ENCODE measurements at places on chromosomes 7 and 10.

DNA sequence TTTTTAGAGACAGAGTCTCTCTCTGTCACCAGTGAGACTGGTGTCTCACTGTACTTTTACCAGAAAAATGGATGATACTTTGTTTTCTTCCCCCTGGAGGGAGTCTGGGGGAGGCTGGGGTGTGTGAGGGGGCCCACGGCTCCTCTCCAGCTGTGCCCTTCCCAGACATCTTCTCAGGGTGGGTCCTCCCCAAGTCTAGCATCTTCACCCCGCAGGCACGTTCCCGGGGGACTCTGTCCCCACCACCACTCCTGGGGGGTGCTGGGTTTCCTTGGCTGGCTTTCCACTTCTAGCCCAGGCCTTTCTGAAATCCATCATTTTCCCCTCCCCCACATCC lies 61.8 kb upstream of the MKRN1 start:
- peaks cover 26% of the 10 kb centered on the region for H3K4me1 ChIP-seq
- H3K27ac ChIP-seq: peak overlapping the region; percentile 100
- H3K27me3 ChIP-seq: no peaks in the 10 kb centered on the region

- H3K36me3 ChIP-seq: no peaks in the 10 kb centered on the region
- H3K27me3 ChIP-seq: no peaks in the 10 kb centered on the region
- H3K4me1 ChIP-seq: no peaks in the 10 kb centered on the region
- no peak overlapping the region for H3K4me3 ChIP-seq
Observed at GRCh38 chr10:68172324-68172723, 59.6 kb downstream of the ATOH7 start.

- no peak overlapping the region for H3K4me3 ChIP-seq
- no peak overlapping the region for H3K27ac ChIP-seq
- no peaks in the 10 kb centered on the region for H3K27me3 ChIP-seq
- peak; percentile 46 for DNase-seq
- H3K4me1 ChIP-seq: peaks cover 44% of the 10 kb centered on the region
Observed at GRCh38 chr7:127949769-127950222, 81.4 kb downstream of the LRRC4 start.

GRCh38 chr7:149733131-149733923 lies 40.1 kb downstream of the ZNF467 start:
- no peaks in the 10 kb centered on the region for H3K27me3 ChIP-seq
- H3K27ac ChIP-seq: no peak overlapping the region
- H3K36me3 ChIP-seq: no peaks in the 10 kb centered on the region
- H3K4me3 ChIP-seq: no peak overlapping the region

- no peaks in the 10 kb centered on the region for H3K36me3 ChIP-seq
- no peaks in the 10 kb centered on the region for H3K27me3 ChIP-seq
- H3K4me3 ChIP-seq: no peak overlapping the region
Observed at GRCh38 chr10:75546004-75546403, 114.6 kb downstream of the LRMDA start.

- no peaks in the 10 kb centered on the region for H3K36me3 ChIP-seq
- H3K27me3 ChIP-seq: no peaks in the 10 kb centered on the region
- peaks cover 8% of the 10 kb centered on the region for H3K4me1 ChIP-seq
- no peak overlapping the region for H3K4me3 ChIP-seq
- no peak for DNase-seq
Observed at GRCh38 chr10:14543904-14544210, 213.1 kb upstream of the FRMD4A start.

Measured in GM23338 (cell line).